Midbrain (tissue), 1 donor: ENCODE measurements at places on chromosomes 1 and 21.

GRCh38 chr1:77143529-77144121 lies 75.6 kb downstream of the PIGK start:
- DNase-seq, result peak; percentile 5

DNA sequence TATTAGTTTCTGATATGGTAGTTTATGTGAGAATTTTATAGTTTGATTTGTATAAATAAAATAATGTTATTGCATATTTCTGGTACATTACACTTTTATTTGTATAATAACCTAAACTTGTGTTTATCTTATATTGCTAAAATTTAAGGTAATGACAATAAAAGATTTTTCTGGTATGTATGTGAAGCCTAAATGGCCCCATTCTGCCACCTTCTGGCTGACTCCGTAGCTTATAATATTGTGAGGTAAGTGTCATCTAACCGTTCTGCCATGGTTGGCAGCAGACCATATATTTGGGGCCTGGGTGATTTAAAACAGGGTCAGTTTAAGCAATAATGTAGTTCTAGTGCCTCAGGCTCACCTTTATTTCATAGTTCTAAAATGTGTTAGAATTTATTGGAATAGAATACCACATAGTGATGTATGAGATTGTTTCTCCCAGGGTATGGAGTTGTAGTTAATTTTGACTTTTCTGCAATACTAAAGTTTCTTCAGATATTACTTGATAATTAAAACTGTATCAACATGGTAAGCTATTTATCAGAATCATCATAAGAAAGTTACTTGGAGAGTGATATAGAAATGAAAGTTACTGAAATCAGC lies 21.2 kb upstream of the PRKACB start:
- peak; percentile 67 for DNase-seq

DNA sequence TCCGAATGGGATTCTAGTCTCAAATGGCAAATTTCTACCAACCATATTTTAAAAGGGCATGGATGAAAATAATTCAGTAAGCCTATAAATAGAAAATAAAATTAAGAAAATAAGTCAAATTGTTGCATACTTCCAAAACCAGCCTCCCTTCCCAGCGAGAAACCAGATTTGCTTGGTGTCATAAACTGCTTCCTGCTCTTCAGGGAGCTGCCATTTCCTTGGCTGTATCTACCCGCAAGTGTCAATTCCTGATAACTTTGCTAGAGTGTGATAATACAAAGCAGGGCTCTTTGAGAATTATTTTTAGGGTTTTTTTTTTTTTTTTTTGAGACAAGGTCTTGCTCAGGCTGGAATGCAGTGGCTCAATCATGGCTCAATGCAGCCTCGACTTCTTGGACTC lies 62.3 kb downstream of the S1PR1 start:
- no peak for DNase-seq

DNA sequence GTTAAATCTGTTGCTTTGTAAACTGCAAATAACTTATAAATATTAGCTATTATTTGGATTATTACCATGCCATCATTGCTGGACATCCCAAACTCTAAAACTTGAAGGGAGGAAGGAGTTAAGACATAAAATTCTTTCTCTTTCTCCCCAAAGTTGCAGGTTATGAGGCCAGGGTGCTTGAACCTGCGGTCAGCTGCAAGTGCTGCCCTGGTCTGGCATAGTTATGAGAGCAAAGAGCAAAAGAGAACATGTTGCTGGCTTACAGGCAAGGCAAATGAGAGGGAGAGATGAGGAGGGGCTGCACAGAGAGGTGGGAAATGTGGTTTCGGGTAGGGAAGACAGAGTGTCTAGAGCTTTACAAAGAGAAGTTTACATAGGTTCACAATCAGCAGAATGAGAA lies 30.8 kb downstream of the GADD45A start:
- DNase-seq, result no peak

- DNase-seq, result no peak
Observed at GRCh38 chr1:229714964-229715603, 89.0 kb downstream of the URB2 start.

GRCh38 chr21:37623689-37624088 lies 257.1 kb downstream of the DYRK1A start:
- no peak for DNase-seq

GRCh38 chr1:27885621-27886352 lies 13.4 kb downstream of the THEMIS2 start:
- DNase-seq, result no peak

DNA sequence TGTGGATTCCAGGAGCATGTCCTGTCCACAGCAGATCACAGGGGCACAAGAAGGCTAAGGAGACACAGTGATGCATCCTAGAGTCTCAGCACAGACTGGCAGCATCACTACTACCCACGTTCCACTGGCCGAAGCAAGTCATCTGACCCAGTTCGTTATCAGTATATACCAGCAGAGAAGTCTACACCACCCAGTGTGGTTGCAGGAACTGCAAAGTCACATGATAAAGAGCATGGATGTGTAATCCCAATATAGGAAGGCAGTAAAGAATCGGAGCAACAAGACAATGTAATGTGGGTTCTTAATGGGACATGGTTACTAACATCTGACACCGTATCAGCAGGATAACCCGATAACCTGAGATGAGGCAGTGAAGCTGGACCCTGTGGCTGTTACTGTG lies 246.6 kb downstream of the RRAGC start:
- no peak for DNase-seq

DNA sequence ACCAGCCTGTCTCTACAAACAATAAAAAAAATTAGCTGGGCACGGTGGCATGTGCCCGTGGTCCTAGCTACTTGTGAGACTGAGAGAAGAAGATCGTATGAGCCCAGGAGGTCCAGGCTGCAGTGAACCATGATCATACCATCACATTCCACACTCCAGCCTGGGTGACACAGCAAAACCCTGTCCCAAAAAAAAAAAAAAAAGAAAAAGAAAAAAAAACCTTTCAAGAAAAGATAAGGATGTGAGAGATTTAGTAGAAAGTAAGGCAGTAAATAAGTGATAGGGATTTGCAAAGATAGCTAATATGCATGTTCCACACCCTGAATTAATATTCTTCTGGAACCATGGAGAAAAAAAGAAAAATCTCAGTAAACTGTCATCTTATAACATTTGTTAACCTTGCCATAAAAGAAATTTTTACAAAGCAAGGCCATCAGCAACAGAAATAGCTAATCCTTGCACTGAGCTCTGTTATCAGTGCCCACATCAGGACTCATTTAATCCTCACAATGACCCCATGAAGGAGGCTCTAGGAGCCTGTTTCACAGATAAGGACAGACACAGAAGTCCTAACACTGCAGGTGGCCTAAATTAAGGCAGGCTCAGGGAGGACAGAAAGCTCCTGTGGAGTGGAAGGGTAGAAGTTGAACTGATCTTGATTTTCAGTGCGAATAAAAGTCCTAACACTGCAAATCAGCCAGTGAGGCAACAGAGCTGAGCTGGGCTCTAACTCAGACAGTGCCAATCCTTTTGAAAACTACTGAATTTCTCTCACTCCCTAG lies 7.6 kb downstream of the GNB1 start:
- DNase-seq, result no peak
